Osteocyte (in vitro differentiated cells): ENCODE measurements at places on chromosomes 1 and 21.

DNA sequence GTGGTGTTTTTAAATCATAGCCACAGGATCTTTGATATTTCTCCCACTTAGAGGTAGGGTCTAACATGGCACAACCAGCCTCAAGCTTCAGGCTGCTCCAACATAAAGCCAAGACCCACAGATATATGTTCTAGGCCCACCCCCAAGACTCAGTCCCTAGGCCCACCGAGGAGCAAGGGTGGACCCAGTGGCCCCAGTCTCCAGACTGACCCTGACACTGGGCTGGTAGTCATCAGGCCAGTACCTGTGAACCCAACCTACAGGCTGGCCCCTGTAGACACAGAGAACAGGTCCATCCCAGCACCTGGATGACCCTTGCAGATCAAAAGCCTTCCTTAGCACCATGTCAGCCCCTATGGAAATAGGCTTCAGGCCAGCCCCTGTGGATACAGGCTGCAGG lies 60.5 kb downstream of the NEGR1 start:
- no peak for DNase-seq

DNA sequence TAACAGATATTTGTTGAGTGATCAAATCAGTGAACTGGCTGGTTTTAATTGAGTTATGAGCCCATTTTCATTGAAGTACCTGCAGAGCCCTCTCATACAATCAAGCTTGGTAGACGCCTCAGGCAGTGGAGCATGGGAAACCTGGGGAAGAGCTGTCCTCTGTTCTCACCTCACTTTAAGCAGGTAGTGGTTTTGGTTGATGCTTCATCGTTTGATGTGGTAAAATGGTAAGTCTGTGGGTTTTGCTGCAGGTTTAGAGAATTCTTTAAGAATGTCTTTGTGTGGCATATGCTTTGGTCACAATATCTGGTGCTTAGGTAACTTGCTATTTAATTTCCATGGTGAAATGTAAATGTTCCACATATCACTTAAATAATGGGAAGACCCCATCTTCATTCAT lies 10.0 kb downstream of the LAMC1 start:
- no peak for DNase-seq

DNA sequence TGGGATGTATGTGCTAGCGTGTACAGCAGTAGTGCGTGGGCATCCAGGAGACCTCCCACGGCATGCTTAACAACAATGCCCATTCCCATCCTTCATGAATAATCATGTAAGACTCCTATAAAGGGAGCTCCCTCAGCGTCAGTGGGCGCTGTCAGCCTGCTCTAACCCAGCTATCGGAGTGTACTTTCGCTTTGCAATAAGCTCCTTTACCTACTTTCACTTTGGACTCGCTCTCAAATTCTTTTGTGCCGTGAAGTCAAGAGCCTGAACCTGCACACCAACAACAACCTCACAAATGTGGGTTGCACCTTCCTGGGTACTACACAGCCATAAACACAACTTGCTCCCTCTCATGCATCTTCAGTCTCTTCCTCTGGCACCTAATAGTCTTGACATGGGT lies 114.8 kb upstream of the PAXBP1 start:
- DNase-seq: no peak

- DNase-seq: no peak
Measured at GRCh38 chr21:32371913-32372314, 20.9 kb downstream of the URB1 start.

- DNase-seq: no peak
Measured at GRCh38 chr1:48596046-48596445, 124.0 kb upstream of the SPATA6 start.

DNA sequence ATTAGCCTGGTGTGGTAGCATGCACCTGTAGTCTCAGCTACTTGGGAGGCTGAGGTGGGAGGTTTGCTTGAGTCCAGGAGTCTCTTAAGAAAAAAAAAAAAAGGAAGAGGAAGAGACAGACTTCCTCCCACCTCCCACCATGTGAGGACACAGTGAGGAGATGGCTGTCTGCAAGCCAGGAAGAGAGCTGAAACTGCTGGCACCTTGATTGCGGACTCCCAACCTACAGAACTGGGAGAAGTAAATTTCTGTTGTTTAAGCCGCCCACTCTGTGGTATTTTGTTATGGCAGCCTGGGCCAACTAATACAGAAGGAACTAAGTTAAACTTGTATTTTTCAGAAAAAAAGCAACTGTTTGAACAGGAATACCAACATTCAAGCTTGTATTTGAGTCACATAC lies 21.7 kb downstream of the DOP1B start:
- no peak for DNase-seq

DNA sequence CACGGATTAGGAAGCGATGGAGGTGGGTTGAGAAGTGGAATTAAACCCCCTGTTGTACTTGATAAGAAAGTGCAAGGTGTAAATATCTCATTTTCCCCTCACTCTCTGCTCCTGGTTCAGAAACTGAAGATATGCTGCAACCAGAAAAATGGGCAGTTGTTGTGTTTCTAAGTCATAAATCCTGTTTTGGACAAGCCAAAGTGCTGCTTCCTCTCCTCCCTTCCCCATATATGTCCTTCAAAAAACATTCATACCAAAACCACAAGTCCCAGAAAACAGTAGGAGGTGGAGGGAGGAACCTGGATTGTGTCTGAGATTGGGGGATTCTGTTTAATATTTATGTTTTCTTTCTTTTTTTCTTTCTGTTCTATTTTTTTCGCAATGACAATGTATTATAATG lies 13.6 kb upstream of the ZNF362 start:
- no peak for DNase-seq

DNA sequence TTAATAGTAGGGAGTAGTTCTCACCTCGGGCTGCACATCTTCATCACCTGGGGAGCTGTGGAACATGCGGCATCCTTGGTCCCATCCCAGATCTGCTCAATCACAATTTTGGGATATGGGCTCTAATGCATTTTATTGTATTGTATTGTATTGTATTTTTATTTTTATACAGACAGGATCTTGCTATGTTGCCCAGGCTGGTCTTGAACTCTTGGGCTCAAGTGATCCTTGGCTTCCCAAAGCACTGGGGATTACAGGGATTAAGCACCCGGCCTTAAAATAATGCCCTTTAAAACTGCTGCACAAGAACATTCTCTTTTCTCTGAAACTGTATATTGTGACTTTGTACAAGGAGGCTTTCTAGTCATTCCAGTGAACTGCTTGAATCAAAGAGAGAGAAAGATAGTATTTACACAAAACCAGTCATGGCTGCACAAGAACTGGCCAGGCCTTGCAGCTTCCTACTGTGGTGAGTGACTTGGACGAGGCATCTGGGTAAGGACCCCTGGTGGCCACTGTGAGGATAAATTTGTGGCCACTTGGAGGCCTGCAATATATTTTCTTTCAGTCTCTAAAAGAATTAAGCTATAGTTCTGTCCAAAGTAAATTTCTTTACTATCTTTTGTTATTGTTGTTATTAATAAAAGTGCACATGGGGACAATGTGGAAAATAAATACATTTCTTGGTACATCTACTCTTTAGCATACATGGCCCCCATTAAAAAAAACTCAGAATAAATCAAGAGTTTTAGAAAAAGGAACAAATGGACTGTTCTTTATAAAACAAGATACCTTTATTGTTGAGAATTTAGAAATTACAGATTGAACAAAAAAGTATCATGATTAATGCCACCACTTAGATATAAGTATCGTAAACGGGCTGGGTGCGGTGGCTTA lies 48.0 kb downstream of the TBCE start:
- peak; percentile 86 for DNase-seq

DNA sequence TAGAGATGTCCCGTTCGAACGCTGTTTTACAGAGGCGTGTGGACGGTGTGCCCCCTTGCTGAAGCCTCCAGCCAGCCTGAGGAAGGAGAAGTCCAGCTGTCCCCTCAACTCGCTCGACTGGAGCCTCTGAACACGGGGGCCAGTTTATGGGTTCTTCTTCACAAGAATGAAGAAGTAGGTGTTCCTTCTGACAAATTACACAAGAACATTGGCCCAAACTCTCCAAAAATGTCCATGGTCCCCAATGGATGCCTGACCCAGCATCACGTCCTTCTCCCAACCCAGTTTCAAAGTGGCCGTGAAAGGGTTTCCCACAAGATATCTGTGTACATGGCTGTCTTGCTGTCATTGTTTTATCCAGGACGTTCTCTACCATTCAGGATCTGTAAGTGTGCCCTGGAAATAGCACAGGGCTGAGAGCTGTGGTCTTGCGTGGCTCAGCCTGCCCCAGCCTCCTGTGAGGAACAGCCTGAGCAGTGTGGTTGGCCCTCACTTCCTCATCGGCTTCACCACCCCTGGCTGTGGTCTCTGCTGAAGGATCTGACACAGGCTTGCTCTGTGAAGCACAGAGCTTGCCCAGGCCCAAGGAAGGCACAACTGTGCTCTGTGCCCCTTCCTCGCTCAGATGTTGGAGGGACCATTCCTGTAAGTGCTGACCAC lies 1.0 kb upstream of the S100B start:
- DNase-seq: no peak

DNA sequence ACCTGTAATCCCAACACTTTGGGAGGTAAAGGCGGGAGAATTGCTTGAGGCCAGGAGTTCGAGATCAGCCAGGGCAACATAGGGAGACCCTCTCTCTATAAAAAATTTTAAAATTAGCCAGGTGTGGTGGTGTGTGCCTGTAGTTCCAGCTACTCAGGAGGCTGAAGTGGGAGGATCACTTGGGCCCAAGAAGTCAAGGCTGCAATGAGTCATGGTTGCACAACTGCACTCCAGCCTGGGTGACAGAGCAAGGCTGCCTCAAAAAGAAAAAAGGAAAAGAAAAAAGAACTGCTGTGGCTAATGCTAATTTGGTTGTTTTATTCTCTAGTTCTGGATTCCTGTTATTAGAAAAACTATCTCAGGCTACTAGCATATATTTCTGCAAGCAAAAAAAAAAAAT lies 29.8 kb downstream of the DBT start:
- no peak for DNase-seq

- no peak for DNase-seq
Measured at GRCh38 chr1:185650602-185651230, 83.5 kb upstream of the HMCN1 start.

DNA sequence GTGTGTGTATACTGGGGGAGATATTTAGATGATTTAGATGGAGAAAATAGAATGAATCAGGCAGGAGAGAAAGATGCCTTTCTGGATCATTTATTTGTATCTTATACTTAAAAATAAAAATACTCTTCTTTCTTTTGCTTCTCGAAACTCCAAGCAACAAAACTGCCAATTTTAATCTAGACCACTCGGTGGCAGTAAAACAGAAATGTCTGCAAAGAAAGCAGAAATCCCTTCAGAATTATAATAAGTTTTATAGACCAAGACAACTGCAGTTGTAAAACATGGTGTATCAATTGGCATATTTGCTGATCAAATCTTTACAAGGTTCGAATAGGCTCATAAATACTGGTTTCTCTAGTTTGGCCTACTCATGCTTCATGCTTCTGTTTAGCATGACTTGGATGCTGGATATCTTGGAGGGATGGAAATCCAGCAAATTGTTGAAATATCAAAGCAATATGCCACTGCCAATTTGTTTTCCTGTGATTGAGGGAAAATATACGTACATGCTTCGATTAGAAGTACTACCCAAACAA lies 15.1 kb upstream of the C1orf87 start:
- DNase-seq: no peak

- DNase-seq: no peak
Measured at GRCh38 chr1:44786138-44786840, 1.7 kb downstream of the BEST4 start.

DNA sequence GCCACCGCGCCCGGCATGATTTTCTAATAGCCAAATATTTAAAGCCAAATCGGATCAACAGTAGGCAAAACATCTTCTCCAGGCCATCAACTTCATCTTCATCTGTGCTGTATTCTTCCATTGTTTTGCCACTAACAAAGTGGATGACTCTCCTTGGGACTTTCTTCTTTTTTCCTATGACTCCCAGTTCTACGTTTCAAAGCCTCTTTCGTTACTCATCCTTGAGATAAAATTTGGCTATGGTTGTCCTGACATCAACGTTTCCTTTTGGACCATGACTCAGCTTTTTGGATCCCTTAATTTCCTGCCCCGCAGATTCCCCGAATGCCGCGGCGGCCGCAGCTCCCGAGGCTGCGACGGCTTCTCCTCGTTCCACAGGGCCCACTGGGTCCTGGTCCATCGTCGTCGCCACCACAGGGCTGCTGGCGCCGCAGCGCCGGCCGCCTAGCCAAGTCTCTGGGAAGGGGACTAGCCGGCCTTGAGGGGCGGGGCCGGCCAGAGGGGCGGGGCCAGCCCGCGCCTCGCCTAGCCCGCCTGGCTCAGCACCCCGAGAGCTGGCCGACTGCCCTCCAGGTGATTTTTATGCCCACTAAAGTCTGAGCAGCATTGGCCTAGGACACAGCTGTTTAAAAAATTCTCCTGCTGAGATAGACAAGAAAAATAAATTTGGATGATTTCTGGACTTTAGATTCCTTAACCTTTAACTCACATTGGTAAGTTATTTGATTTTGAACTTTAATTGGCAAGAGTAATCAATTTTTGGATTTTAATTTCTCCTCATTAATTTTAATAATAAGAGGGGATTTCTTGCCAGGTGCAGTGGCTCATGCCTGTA lies 93.9 kb downstream of the ADCY10 start:
- DNase-seq: peak; percentile 87

DNA sequence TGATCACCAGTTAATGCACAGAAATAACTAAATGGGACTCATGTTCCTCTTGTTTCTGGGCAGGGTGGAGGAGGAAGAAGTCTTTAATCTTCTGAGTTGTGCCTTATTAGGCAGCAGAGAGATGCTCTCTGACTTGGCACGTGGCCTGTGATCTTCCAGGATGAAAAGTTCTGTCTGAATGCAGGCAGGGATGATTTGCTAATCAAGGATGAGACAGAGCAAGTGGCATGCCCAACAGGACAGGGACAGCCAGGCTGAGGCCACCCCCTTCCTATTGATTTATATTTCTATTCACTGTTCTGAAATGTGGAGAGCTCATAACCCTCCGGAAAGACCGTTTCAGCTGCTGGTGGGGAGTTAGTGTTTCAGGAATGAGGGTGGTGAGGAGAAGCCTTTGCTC lies 477.8 kb upstream of the CAMK1G start:
- DNase-seq: no peak

- no peak for DNase-seq
Measured at GRCh38 chr1:5856246-5856815, 135.9 kb downstream of the NPHP4 start.
